ENCODE measurements at places on chromosomes 16 and 17.

DNA sequence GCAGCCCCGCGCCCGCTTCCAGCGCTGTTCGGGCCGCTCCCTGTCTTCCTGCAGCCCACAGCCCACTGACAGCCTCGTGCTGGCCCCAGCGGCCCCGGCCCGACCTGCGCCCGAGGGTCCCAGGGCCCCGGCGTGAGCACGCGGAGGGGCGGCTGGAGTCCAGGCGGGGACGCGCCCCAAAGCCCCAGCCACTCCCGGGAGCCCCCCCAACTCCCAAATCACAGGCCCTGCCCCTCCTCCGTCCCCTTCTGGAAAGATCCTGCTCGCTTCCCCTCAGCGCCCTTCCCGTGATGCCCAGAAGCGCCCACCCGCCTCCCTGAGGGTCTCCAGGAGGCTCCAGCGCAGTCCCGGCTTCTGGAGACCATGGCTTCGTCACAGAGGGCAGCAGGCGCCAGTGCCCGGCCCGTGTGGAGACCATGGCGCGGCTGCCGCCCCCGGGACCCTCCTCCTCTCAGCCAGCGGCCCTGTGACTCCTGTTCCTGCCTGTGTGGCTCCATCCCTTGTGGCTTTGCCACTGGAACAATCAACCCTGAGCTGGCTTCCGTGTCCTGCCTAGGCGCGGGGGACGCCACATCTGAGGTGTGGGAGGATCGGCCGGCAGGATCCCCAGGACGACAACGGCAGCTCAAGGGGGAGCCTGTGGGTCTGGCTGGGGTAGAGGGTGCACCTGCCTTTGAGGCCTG is 3.9 kb downstream of the UTS2R start:
- no peak for DNase-seq

GRCh38 chr16:50747207-50747956 is 5.5 kb downstream of the CYLD start:
- DNase-seq, result peak; percentile 60

DNA sequence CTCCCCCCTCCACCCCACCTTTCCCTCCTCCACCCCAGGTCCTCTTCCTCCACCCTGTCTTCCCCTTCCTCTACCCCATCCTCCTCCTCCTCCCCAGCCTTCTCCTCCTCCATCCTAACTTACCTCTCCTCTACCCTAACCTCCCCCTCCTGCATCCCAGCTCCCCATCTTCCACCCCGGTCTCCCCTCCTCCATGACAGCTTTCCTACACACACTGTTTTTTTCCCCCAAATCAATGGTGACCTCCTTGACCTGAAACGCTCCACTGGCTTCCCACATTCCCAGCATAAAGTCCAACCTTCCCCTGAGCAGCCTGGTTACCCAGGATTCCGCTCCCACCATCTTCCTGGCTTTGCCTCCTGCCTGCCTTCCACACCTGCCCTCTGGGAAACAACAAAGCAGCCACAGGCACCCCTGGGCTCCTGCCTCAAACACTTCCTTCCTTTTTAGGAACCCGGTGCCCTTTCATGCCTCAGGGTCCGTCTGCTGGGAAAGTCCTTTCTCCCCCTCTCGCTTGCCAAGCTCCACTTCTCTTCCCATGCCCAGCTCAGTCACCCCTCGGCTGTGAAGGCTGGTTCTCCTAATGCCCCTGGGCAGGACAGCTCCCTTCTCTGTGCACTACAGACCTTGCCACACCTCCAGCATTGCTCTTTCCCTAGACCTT is 2.1 kb downstream of the RGS9 start:
- no peak for DNase-seq

DNA sequence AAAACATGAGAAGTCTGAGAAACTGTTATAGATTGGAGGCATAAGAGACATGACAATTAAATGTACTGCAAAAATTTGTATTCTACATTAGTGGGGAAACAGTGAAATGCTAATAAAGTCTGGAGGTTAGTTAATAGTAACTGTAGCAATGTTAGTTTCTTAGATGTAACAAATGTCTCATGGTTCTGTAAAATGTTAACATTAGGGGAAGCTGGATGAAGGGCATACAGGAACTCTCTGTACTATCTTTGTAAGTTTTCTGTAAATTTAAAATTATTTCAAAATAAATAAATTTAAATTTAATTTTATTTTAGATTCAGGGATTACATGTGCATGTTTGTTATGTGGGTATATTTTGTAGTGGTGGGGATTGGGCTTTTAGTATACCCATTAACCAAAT is 70.0 kb upstream of the IRX6 start:
- DNase-seq, result no peak

DNA sequence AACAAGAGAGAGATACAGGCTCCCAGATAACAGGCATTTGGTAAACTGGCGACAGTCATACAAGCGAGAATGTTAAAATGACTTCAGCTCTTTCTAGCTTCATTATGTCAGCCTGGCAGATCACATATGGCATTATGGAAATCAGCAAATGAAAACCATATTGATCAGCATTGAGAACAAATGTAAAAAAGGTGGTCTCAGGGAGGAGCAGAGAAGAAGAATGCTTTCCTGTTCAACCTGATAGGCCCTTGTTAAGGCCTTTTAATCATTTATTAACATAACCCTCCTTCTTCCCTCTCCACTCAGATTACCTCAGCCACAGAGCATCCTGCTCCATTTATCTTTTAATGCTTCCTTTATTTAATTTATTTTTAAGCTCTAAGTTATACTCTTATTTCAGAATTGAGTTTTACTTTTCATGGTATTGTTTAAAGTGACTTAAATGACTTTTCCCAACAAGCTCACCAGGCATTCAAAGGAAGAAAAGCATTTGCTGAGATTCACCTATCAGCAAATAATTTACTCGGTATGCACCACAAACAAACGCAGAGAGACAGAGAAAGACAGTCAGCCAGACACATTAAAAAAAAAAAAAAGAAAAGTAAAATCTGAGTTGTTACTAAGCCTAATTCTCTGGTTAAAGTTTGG is 243.9 kb upstream of the TBX2 start:
- no peak for DNase-seq

- DNase-seq, result no peak
Measured at GRCh38 chr17:33012522-33013033, 20.9 kb downstream of the SPACA3 start.

DNA sequence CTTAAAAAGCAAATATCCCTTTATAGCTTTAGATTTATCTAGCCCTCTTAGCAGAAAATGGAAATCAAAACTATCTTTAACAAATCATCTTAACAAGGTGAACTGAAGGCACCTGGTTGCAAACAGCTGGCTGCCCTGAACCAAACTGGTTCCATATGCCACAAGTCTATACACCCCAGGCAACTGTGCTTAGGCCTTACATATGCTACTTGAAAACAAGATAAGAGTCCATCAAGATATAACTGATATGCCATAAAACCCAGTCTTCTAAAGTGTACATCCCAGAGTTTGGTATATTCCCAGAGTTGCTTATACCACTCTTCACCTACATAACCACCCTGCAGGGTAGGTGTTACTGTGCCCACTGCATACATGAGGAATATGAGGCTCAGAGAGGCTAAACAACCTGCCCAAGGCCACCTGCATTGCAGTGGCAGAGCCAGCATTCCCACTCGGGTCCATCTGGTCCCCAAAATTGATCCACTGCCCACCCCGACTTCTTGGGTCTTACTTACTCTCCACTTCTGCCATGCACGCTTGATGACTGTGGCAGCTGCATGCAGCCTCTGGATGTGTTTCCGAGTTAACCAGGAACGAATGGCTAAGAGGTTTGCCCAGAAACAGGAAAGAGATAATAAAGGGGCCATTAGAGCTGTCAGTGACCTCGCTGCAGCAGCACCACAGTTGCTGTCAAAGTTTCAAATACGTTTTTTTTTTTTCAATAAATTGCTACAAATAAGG is 12.2 kb downstream of the ZNHIT3 start:
- DNase-seq, result no peak

GRCh38 chr17:38897176-38897575 is 27.3 kb downstream of the LASP1 start:
- no peak for DNase-seq

GRCh38 chr16:3098459-3099394 is at the start of gene ZSCAN10:
ZSCAN10 (minus strand) TSS chr16:3099294; CDS start chr16:3092937, 6,357 bp downstream.
- DNase-seq, result no peak

- DNase-seq, result no peak
Measured at GRCh38 chr16:86960266-86960665, 356.9 kb downstream of the C16orf95 start.

DNA sequence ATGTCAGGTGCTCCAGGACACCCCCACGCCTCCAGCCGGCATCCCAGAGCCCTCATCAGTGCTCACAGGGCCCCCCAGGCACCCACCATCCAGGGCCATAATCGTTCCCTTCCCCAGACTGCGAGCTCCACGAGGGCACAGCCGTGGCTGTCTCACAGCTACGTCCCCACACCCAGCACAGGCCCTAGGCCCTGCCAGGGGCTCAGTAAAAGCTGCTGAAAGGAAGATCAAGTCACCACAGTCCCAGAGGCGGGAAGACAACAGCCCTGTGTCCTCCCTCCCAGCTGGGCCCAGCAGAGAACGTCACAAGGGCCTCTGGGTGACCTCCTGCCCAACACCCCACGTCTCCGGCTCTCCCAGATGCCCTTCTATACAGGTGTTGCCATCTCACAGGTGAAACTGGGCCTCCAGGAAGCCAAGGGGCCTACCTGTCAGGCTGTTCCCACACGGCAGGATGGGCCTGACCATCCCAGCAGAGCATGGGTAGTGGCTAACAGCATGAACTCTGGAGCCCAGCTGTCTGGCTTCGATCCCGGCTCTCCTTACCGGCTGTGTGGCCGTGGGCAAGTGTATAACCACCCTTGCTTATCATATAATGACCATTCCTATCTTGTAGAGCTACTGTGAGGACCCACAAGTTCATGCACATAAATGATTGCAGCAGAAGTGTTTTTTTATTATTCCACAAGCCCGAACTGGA is 17.9 kb downstream of the ARL2BP start:
- no peak for DNase-seq

DNA sequence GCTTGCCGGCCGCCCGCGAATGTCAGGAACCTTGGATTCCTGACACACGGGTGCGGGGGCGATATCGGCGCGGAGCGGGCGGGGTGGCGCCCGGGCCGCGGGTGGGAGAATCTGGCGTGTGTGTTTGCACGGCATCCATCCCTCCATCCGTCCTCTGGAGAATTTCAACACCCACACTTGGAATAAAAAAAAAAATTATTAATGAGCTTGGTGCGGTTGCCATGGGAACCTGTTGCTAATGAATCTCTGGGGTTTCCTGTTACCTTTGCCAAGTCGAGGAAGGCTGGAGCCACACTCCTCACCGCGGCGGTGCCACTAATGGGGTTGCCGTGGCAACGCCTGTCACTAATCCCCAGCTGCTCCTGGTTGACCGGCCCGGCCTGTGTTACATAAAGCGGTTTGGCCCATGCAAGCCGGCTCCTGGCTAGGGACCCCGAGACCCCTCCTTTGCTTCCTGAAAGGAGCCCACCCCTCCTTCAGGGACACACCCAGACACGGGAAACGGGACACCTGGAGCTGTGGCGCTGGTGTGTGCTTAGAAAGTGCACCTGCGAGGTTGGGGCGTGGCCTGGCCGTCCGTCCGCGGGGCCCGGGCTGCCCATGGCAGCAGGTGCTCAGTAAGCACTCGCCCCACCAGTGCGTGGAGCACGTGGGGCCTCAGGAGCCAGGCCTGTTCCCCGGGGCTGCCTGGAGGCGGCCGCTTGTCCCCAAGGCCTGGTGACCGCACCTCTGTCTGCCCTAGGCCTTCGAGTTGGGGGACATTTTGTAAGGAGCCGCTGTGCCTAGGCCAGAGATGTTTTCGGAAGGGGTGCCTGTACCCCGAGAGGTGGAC is 14.6 kb downstream of the CACNA1H start:
- no peak for DNase-seq

DNA sequence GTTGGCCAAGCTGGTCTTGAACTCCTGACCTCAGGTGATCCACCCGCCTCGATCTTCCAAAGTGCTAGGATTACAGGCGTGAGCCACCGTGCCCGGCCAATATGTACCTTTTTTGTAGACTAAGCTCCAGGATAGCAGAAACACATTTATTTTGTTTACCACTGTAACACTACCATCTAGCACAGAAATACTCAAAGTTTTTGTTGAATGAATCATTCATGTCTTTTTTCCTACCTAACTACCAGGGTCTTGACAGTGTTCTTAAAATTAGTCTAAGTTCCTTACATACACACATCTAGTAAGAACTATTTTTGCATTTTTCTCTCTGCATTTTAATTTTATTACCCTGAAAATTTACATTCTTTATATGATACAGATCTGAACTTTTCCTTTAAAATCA is 44.4 kb downstream of the AKAP10 start:
- no peak for DNase-seq

- DNase-seq, result no peak
Measured at GRCh38 chr16:50395763-50396710, 27.2 kb upstream of the BRD7 start.

Data from B cell (primary cell).